ENCODE measurements at places on chromosomes 3 and 15.

DNA sequence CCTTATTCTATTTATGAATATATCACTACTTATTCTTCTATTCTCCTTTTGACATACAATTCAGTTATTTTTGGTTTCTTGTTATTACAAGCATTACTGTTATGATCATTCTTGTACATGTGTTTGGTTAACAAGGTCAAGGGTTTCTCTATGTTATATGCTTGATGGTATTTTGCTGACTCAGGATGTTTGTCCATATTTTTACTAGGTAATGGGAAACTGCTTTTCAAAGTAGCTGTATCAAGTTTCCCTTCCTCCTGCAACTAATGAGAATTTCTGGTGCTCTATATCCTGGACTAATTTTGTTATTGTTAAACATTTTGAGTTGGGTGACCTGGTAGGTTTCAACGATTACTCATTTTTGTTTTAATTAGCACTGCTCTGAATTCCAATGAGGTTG lies 841.0 kb downstream of the OTOL1 start:
- DNase-seq: no peak

- DNase-seq: no peak
Measured at GRCh38 chr3:12833222-12834161, 7.9 kb downstream of the RPL32 start.

GRCh38 chr3:183984749-183985729 lies 32.6 kb downstream of the ABCC5 start:
- no peak for DNase-seq

GRCh38 chr3:54164192-54164975 lies 42.0 kb downstream of the CACNA2D3 start:
- DNase-seq: no peak

Data from NCI-H524 (cell line).